Activated gamma-delta T cell treated with Interleukin-2 at 50 U/mL for 16 hours (primary cell): ENCODE measurements at places on chromosomes 1 and 21.

- no peak for DNase-seq
Measured at GRCh38 chr1:154741741-154742495, 128.2 kb downstream of the KCNN3 start.

GRCh38 chr1:4931486-4931885 lies 277.1 kb downstream of the AJAP1 start:
- DNase-seq = no peak

- no peak for DNase-seq
Measured at GRCh38 chr21:42028766-42029425, 18.7 kb upstream of the ZBTB21 start.

DNA sequence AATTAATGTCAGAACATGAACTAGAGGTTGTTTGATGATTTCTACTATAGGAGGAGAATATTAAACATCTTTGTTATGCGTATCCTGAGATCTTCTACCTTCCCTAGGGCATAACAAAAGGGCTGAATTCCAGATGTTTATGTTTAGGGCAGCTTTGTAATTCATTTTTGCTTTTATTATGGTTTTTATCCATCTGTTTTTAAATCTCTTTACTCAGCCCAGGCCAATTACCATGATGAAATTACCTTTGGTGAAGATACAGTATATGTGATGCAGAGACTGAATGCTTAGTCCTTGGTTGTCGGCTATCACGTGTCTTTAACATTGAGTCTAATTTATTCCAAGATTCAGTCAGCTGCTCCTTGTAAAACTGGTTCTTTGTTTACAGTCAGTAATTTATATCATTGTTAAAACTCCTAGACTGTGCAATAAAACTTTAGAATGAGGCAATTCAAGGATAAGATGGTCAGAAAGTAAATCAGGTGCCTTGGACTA lies 176.9 kb downstream of the CTH start:
- no peak for DNase-seq

DNA sequence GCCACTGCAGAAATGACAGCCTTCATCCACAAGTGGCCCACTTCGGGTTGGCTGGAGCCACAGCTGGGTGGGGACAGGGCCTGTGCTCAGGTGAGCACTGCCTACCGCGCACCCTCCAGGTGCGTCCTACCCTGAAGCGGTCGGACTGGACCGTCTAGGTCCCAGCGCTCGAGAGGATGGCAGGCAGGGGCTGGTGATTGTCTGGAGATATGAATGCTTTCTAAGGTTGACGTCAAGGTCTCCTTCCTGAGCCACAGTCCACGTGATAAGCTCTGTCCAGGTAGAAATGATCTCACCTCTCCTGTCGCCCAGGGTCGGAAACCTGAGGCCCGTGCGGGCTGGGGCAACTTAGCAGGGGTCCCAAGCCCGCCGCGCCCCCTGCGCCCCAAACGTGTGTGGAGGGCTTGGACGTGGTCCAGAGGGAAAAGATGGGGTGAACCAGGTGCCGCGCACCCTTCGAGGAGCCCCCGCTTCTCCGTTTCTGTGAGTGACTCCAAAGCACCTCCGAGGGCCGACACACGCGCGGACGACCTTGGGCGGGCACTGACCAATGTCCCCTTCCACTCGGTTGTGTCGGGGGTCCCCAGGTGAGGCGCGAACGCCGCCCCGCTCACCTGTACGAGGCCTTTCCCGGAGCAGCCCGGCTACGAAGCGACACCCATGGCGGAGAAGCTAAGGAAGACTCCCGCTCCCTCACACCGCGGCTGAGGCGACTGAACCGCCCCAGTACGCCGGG lies 853 bp upstream of the DOP1B start:
- DNase-seq = no peak

DNA sequence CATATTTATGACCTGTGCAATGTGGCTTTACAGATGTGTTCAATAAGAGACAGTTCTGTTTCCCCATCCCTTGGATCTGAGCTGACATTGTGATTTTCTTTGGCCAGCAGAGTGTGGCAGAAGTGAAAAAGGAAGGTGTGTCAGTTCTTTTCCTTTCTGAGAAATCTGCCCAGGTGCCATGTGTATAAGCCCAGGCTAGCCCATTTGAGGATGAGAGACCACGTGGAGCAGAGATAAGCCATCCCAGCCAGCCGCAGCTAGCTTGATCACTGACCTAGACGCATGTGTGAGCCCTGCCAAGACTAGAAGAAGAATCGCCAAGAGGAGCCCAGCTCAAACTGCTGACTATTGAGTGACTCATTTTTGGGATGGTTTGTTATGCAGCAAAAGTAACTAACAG lies 127.8 kb downstream of the KCNJ6 start:
- DNase-seq = no peak

- DNase-seq = no peak
Measured at GRCh38 chr1:72780212-72780611, 497.9 kb upstream of the NEGR1 start.

DNA sequence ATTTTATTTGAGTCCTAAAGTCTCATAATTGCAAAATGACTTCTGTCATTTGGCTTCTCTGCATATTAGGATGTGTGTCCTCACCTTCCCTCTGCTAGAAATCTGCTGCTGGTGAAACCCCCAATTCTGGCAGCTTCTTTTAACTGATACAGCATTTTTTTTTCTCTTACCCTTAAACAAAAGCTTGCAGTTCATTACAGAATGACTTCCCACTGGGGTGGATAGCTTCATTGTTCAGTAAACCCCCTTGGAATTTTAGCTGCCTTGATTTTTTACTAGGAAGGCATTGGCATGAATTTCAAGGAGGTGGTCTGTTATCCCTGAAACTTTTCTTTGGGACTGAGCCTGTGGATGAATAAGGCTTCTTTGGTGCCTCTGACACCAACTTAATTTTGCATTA lies 16.8 kb downstream of the TSEN15 start:
- DNase-seq = no peak

GRCh38 chr1:161046605-161047228 lies 940 bp upstream of the USF1 start:
- no peak for DNase-seq

- no peak for DNase-seq
Measured at GRCh38 chr1:182185842-182186756, 124.6 kb upstream of the ZNF648 start.

- no peak for DNase-seq
Measured at GRCh38 chr1:4146614-4147013, 246.5 kb upstream of the C1orf174 start.

DNA sequence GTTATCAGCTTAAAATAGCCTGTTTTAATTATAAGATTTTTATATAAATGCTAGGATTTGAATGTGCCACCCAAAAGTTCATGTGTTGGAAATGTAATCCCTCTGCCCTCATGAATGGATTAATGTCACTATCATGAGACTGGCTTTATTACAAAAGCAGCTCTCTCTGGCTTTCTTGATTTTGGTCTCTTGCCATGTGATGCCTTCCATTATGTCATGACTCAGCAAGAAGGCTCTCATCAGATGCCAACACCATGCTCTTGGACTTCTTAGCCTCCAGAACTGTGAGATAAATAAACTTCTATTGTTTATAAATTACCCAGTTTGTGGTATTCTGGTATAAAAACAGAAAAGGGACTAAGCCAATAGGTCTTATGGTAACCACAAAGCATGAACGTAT lies 6.9 kb upstream of the PRSS38 start:
- DNase-seq = no peak

DNA sequence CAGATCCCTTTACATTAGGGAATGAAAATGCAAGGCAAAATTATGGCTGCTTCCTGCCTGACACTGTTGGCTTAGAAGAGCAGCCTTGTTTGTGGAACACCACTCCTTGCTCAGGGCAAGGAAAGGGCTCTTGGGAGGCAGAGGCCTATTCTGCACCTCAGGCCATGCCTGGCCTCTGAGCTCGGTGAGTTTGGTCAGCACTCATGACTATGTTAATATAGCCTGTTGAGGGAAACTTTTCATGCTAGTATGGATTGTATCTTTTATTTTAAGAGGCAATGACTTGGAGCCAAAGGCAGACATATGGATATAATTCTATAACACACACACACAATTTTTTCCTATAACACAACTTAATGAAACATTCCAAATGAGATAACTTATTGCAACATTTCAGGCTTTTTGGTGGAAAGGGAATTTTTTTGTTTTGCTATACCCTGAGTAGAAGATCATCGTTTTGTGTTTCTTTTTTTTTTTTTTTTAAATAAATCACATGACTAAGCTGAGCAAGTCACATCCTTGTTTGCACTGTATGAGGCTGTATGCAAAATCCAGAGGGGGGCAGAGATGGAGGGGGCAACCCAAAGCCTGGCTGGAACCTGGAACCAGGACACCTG lies 5.6 kb upstream of the YRDC start:
- no peak for DNase-seq

DNA sequence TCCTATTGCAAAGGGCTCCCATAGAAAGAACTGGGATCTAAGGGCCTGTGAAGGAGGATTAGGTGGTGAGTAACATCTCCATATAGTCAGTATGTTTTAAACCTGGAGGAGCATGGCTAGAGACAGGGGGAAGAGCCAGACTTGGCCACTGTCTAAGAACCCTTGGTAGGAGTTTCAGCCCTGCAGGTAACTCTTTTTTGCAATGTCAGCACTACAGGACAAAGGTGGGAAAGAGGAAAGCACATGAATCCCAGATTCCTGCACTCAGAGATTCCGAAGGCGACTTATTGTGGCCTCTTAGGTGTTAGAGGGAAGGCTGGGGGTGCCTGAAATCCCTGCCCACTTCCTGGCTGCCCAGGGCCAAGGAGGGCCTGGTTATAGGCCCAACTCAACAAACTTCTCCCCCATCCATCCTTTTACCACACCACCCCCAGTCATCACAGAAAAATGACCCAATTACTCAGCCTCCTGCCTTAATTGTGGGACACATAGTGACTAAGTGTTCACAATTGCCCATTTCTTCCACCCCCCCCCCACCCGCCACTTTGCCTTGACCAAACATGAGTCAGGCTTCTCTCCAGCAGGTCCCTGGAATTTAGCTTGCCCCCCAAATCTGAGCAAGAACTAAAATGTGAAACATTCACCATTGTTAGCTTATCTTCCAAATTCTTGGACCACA lies 1.9 kb upstream of the NTNG1 start:
- no peak for DNase-seq

GRCh38 chr1:217027403-217028080 lies 304.3 kb upstream of the ESRRG start:
- DNase-seq = no peak

- peak; percentile 40 for DNase-seq
Measured at GRCh38 chr1:61641578-61642336, 83.2 kb downstream of the TM2D1 start.

GRCh38 chr1:11935057-11935412 lies 518 bp downstream of the PLOD1 start:
- no peak for DNase-seq

DNA sequence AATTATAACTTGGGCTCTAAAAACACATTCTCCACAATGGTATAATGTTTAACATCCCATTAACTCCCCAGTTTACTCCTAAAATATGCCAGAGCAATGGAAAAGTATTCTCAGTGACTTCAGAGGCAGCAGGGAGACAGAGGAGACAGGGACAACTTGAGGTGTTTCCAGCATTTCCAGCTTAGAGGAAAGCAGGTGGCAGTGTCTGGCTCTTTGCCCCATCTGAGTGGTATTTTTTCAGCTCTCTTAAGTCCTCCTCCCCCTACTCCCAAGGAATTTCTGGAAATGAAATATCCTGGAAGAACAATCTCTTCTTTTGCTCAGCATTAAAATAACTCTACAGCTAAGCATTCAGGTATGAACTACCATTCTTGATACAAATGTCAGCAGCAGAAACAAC lies 10.8 kb upstream of the ERMAP start:
- no peak for DNase-seq

- no peak for DNase-seq
Measured at GRCh38 chr21:14863745-14864210, 201.0 kb downstream of the NRIP1 start.

- DNase-seq = no peak
Measured at GRCh38 chr1:3070309-3070643, 1.3 kb downstream of the PRDM16 start.

DNA sequence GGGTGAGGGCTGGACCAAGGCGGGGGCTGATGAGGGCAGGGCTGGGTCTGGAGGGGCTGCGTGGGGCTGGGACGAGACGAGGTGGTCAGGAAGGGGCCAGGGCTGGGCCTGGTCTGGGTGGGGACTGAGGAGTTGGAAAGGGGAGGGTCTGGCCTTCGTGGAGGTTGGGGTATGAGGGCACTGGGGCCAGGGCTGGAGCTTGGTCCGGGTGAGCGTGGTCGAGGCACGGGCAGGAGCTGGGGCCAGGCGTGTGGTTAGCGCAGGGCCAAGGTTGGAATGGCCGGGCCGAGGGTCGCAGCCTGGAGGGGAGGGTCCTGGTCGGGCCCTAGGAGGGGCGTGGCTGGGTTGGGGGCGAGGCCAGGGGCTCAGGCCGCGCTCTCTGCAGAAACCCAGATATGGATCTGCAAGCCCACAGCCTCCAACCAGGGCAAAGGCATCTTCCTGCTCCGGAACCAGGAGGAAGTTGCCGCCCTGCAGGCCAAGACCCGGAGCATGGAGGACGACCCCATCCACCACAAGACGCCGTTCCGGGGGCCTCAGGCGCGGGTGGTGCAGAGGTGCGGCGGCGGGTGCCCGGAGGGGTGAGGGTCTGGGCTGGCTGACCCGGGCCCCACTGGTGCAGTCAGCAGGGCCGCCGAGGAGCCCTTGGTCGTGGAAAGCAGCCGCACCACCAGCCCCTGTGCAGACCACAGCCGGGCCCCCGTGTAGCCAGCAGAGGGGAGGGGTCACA lies 9.0 kb downstream of the TTLL10 start:
- no peak for DNase-seq

DNA sequence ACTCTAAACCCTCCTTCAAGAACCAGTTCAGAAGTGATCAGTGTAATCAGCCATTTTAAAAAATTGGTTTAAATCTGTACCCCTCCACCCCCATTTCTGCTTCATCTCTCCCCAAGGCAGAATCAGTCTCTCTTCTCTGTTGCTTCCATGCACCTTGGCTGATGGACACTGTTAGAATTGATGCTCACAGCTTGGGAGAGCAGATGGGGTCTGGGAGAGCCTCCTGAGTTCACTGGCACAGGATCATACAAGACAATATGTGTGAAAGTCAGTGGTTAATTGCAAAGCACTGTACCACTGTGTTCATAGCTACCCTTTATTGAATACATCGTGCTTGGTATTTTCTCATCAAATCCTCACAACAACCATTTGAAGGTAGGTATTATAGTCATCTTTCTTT lies 140.9 kb downstream of the ROR1 start:
- no peak for DNase-seq

DNA sequence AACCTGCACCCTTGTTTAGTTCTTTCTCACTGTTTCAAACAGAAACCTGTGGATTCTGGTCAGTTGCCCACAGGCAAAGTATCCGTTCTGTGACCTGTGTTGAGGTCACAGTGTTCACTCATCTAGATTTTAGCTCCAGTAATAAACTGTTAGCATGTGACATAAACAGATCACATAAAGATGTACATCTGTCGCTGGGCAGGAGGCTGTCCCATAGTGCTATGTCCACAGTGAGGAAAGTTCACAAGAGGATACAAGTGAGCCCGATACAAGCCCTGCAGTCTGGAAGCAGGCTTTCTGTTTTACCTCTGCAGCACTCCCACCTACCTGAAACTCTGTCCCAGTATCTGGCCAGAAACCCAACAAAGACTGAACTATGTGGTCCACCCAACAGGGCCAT lies 28.4 kb downstream of the LMX1A start:
- no peak for DNase-seq
